ENCODE measurements at places on chromosomes 7 and 10.

- DNase-seq, result no peak
Observed at GRCh38 chr10:33661580-33662336, 327.3 kb upstream of the NRP1 start.

- no peak for DNase-seq
Observed at GRCh38 chr10:8453587-8453986, 399.1 kb downstream of the GATA3 start.

GRCh38 chr7:22150221-22150620 is 204.5 kb upstream of the CDCA7L start:
- DNase-seq, result no peak

DNA sequence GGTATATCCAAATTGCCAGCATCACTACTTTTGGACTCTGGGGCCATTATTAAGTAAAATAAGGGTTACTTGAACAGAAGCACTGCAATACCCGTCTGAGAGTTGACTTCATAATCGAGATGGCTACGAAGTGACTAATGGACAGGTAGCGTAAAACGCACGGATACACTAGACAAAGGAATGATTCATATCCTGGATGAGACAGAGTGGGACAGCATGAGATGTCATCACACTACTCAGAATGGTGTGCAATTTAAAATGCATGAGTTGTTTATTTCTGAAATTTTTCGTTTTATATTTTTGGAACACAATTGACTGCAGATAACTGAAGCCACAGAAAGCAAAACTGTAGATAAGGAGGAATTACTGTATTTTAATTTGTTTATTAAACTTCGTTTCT is 421.5 kb upstream of the LRGUK start:
- no peak for DNase-seq

DNA sequence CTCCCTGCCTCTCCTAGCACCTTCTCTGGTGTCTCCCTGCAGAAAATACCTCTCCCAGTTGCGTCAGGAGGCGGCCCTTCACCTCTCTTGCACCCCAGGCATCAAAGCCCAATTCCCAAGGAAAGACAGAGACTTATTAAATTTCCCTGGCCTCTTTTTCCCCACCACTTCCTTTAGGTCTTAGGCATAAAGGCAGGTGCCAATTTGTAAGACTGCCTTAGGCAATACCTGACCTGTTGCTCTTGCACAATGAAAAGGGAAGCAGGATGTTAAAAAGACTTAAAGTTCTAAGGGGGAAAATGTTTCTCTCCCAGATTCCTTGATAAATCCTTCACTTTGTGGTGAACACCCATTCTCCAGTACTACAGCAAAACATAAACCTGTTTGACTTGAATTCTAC is 186.7 kb downstream of the SLC25A13 start:
- no peak for DNase-seq

- no peak for DNase-seq
Observed at GRCh38 chr10:48501226-48501625, 103.6 kb downstream of the ARHGAP22 start.

- DNase-seq, result no peak
Observed at GRCh38 chr7:1019789-1020610, 24.3 kb upstream of the GPR146 start.

DNA sequence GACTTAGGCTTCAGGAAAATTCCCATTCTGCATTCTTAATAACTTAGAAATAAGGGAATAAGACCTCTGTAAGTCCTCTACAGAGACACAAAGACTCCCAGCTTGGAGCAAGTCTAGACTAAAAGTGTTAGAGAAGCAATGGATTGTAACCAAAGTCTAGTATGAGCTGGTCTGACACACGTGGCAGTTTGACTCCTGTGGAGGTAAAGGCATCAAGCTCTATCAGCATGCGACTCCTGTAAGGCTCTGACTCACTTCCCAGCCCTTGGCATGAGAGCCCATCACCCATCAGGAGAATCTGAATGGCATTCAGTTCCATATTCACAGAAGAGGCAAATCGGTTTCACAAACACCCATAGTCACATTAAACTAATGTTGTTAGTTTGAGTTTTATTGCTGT is 4.4 kb upstream of the VSTM4 start:
- DNase-seq, result no peak

DNA sequence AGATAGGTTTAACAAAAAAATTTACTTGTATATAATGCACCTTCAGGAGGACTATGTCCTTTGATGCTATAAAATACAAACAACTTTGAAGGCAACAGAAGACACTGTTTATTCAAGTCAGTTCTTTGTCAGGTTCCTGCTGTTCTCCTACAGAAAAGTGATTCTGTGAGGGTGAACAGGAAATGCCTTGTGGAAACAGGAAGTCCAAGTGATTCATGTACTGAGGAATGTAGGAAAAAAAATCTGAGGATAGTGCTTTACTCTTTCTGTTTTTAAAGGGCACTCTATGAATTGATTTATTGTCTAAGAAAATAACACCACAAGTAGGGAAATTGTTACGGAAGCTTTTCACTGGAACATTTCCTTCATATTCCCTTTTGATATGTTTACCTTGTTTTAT is 171.9 kb downstream of the HDAC9 start:
- no peak for DNase-seq

GRCh38 chr7:53214463-53214862 is 179.0 kb downstream of the POM121L12 start:
- DNase-seq, result no peak

GRCh38 chr7:30977896-30978564 is 14.3 kb downstream of the GHRHR start:
- no peak for DNase-seq

DNA sequence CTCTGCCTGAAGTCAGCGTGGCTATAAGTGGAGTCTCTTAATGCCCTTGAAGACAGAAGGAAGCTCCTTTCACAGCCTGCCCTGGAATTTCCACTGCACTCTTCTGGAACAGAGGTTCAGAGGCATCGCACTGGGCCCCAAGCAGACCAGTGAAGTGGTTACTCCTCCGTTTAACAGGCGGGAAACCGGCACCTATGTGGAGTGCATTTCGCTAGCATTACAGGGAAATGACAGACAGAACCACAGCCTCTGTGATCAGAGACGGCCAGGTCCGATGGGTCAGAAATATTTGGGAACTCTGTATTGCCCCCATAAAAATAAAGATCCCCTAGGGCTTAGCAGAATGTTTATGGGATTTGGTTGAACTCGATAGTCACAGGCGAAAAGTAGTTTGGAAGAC is 406.9 kb upstream of the PRKCQ start:
- no peak for DNase-seq

GRCh38 chr7:5671046-5671445 is 110.4 kb downstream of the RNF216 start:
- DNase-seq, result no peak

GRCh38 chr7:51021906-51022570 is 239.3 kb upstream of the GRB10 start:
- DNase-seq, result no peak

GRCh38 chr7:92691578-92691977 is 101.4 kb upstream of the FAM133B start:
- DNase-seq, result no peak

- DNase-seq, result no peak
Observed at GRCh38 chr10:75375838-75376237, 25.7 kb downstream of the ZNF503 start.

DNA sequence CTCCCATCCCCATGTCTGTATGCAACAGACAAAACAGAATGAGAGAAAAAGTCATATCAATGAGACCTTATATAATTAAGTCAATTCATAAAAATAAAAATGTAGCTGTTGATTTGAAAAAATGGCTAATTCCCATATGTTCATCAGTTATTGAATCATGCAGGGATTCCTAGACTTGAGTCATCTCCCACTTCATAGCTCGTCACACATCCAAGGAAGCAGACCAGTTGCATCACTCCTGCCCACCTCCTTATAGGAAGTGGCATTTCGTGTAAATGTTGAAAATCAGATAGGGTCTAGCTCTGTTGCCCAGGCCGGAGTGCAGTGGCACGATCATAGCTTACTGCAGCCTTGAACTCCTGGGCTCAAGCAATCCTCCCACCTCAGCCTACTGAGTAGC is 56.1 kb upstream of the SH2B2 start:
- no peak for DNase-seq

- no peak for DNase-seq
Observed at GRCh38 chr10:60480865-60481563, 91.3 kb upstream of the ANK3 start.

- DNase-seq, result no peak
Observed at GRCh38 chr7:28395831-28396230, 16.5 kb upstream of the CREB5 start.

DNA sequence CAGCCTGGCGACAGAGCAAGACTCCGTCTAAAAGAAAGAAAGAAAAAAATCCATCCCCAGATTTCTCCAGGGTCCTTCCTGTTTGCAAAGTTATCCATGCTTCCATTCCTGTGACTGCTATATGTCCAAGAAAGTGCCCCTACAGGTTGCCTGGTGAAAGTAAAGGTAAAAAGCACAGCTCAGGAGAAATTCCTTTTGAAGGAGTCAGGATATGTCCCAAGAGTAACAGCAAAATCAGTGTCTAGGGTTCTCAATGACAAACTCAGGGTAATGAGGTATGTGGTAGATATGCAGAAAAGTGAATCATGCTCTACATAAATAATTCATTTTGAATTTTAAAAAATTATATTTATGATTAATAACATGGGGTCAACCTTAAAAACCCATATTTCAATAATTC is 91.5 kb downstream of the CTTNBP2 start:
- DNase-seq, result no peak

GRCh38 chr7:73560109-73560835 is 2.8 kb upstream of the BCL7B start:
- DNase-seq, result no peak

DNA sequence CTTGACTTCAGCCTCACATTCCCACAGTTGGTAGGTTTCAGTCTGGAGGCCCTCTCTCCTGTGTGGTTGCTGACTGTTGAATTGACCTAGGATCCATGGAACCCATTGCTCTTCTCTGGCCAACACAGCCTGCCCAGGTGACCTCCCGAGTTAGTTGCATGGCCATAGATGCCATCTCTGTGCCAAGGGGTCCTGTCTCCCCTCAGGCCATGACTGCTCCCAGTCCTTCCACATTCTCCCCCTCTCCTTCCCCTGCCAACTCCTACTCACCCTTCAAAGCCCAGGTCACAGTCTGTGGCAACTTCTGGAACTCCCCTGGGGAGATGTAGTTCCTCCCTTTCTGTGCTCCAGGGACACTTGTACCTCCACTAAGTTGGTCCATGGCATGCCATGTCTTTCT is 67.3 kb upstream of the GRB10 start:
- no peak for DNase-seq

DNA sequence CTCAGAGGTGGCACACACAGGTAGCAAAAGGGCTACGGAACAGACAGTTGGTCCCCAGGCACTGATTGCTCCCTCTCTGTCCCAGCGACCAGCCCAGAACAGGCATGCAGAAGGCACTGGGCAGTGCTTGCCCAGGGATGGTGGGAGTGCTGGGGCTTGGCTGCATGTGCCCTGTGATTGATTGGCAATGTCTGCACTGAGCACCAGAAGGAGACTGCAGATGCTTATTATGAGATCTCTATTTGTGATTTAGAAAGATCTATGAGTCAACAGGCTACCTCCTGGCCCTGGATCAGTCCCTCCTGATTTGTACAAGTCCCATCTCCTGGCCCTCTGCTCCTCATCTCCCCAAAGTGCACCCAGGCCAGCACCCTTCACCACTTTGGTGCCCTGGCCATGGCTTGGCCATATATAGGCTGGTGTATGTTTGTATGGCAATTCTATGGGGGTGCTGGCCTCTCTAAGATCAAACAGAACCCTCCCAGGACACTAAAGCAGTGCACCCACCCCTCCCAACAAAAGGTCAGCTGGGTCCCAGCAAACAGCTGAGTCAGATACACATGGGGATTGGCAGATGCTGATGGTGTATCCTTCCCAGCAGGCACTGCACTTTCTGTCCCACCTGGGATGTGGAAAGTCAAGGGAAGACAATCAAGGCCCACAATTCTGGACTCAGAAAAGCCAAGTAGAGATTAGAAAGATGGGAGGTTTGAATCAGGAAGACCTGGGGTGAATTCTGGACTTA is 30.9 kb downstream of the CAMK2B start:
- no peak for DNase-seq

DNA sequence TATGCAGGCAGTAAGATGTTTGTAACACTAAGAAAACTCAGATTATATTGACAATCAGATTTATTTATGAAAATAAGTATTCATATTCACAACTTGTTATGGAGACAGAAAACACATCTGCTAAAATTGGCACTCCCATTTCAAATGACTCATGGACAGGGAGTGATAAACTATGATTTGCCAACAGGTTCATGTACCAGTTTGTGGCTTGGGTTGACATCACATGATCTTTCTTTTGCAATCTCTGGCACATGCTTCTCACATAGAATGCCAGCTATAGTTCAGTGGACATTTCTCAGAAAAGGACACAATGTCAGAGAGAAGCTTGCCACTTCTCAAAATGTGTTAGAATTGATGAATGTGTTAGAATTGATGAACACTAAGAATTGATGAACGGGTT is 663.2 kb upstream of the ANKRD30A start:
- no peak for DNase-seq

GRCh38 chr7:79317728-79318127 is 135.7 kb downstream of the MAGI2 start:
- no peak for DNase-seq

Measured in stimulated activated CD4-positive, alpha-beta T cell treated with anti-CD3 and anti-CD28 coated beads, Interleukin-12 subunit alpha, Interleukin-12 subunit beta, amount 100 ng/mL, for 4 hours (primary cell).